ENCODE measurements at places on chromosomes 12 and 14.

GRCh38 chr12:107921062-107921461 lies 146.6 kb downstream of the ASCL4 start:
- DNase-seq = no peak

DNA sequence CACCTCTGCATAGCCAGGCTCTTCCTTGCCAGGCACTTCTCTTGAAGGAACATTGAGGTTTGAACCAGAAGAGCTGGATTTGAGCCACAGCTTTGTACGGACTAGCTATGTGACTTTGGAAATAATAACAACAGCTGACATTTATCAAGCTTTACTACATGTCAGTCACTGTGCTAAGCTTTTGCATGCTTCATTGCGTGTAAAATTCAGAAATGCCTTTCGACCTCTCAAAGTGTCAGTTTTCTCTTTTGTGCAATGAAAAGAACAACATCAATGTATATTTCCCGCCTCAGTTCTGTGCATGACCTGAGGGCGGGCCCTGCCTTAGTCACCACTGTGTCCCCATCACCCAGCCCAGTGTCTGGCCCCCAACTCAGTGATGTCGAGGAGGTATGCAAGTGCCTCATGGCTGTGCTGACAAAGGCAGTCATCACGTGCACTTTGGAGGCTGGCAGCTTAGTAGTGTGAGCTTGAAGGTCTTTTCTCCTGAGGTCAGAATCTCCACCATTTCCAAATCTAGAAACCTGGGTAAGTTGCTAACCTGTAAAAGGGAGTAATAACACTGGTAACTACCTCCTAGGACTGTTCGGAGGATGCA lies 17.9 kb upstream of the AQP2 start:
- DNase-seq = no peak

DNA sequence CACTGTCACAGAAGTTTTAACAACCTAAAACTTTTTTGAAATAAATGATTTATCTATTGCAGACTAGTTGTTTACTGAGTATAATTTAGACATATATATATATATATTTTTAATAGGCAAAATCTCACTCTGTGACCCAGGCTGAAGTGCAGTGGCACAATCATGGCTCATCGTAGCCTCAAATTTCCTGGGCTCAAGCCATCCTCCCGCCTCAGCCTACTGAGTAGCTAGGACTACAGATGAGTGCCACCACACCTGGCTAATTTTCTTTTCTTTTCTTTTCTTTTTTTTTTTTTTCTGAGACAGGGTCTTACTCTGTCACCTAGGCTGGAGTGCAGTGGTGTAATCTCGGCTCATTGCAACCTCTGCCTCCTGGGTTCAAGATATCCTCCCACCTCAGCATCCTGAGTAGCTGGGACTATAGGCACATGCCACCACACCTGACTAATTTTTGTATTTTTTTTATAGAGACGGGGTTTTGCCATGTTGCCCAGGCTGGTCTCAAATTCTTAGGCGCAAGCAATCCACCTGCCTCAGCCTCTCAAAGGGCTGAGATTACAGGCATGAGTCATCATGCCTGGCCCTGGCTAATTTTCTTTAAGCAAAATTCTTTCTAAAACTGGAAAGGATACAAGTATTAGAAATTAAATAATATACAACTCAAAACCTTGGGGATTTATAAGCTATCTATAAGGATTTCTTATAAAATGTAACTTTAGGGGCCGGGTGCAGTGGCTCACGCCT lies 23.1 kb downstream of the EEA1 start:
- no peak for DNase-seq

GRCh38 chr14:79325557-79325956 lies 885.7 kb downstream of the DIO2 start:
- DNase-seq = no peak

DNA sequence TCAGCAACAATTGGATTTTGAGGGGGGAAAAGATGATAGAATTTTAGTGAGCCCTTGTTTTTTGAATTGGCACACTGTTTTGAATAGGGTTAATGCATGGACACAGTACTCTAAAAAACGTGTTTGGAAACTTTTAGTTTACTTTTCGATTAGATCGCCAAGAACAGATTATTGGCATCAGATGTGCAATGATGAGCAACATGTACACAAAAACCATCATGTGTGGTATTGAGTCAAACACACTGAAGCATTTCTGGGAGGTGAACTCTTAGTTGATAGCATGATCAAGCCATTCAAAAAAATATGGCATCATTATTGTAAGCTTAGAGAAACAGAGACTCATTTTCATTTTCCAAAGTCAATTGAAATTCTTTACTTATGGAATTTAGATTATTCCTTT lies 329.2 kb downstream of the ADAMTS20 start:
- no peak for DNase-seq

DNA sequence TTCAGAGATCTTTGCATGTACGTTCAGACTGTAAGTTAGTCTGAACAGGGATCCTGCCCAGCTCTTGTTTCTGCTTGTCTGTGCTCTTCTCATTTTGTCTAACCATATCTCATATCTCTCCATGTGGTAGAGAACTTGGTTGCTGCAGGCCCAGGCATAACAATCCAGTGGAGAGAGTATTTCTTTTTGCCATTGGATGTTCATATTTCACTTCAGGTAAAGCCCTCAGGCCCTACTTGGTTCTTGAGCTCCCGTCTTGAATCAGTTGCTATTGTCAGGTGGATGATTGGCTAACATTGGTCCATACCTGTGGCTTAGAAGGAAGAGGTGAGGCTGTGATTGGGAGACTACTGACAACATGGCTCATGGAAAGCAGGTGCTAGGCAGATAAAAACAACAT lies 357.7 kb upstream of the FLRT2 start:
- no peak for DNase-seq

- DNase-seq = no peak
Measured at GRCh38 chr14:25557466-25557865, 507.5 kb upstream of the STXBP6 start.

GRCh38 chr14:51562816-51563215 lies 88.9 kb upstream of the FRMD6 start:
- peak; percentile 33 for DNase-seq

DNA sequence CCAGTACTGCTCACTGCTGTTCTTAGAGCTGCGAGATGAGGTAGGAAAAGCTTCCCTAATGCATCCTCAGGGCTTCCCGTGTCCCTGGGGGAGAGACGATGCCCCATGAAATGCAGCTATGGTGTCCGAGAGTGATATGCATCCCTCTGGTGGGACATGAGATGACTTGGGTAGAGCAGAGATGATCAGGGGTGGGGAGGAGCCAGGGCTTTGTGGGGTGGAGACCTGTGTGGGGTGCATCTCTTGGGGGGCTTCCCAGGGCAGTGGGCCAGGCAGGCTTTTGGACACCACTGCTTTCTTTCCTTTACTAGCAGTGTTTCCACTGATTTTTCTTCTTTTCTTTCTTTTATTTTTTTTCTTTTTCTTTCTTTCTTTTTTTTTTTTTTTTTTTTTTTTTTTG lies 147.3 kb downstream of the ADGRD1 start:
- DNase-seq = no peak

DNA sequence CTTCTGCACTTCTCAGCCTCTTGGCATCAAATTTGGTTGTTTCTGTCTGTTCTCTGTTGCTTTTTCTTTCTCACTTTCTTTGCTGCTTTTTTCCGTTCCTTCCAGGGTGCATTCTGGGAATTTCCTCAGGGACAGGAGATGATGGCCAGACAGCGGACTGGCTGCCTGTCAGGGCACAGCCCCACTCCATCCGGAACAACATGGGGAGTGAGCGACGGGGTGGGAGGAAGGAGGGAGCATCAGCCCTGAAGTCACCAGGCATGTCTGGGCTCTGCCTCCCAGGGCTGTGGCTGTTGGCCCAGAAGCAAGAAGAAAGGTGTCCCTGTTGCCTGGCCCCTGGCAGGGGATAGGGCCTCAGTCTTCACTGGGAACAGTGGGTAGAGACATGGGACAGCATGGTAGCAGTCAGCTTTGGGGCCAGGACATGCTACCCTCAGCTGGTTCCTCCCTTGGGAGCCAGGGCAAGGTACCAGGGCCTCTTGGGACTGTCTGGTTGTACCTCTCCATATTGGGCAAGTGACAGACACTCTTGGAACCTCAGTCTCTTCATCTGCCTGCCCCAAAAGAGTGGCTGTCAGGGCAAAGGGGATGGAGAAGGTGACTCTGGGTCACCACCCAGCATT lies 8.6 kb downstream of the PGF start:
- no peak for DNase-seq

GRCh38 chr12:50555471-50555885 lies 50.7 kb downstream of the DIP2B start:
- DNase-seq = no peak

DNA sequence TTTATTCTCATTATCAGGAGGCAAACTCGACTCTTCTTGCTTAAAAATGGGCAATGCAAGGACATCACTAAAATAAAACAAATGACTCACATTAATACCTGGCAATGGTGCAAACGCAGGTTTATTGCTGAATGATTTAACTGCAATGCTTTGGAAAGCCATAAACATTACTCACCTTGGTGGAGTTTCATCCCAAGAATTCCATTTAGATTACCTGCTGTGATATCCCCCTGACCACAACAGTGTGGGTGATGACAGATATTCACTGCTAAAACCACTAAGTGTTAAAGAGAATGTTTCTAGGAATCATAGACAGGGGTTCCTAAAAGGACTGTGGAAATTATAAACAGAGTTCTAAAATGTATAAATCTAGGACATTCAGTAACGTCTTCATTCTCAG lies 35.3 kb upstream of the CSRNP2 start:
- DNase-seq = peak; percentile 9
